ENCODE measurements at places on chromosomes 12 and 14.

- no peak for DNase-seq
These were observed 21.6 kb downstream of the PYM1 start for GRCh38 chr12:55906056-55906455.

DNA sequence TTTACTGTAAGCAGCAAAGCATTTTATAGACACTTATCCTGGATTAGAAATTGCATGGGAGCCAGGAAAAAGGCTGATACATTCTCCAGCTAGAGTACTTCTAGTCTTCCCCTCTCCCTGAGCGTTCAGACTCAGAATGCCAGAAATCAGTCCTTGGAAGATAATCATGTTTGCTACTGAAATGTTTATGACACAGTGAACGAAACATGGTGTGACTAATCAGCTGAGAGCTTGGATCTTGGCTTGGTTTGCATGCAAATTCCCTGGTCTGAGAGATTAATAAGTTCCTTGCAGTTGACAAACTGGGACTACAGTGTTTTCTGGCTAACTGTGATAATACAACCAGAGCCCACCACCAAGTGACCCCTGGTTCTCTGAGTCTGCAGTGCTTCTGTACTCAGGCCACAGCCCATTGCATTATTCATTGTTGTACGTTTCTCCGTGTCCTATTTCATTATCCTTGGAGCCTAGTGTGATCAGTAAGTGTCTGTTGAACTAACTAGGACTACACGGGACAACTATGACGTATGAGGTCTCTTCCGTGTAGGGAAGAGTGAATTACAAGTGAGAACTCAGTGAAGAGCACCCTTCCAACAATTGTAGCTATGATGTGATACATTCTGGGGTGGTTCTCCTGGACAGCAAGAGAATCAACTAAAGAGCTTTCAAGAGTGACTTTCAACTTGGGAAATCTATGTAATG is 34.6 kb upstream of the EVL start:
- no peak for DNase-seq

- DNase-seq, result no peak
These were observed 25.5 kb upstream of the DTX1 start for GRCh38 chr12:113030875-113031525.

DNA sequence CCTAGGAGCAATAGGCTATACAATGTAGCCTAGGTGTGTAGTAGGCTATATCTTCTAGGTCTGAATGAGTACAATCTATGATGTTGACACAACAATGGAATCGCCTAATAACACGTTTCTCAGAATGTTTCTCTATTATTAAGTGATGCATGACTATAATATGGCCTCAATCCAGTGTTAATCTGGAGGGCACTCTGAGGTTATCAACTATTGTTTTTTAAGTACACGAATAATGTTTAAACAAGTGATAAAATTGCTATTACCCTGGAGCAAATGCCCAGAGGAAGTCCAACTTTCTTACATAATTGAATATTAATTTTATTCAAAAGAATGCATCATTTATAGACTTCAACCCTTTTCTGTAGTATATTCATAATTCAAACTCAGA is 16.4 kb upstream of the CNIH1 start:
- DNase-seq, result no peak

- peak; percentile 6 for DNase-seq
These were observed 594 bp downstream of the ZCCHC8 start for GRCh38 chr12:122499991-122500684.

DNA sequence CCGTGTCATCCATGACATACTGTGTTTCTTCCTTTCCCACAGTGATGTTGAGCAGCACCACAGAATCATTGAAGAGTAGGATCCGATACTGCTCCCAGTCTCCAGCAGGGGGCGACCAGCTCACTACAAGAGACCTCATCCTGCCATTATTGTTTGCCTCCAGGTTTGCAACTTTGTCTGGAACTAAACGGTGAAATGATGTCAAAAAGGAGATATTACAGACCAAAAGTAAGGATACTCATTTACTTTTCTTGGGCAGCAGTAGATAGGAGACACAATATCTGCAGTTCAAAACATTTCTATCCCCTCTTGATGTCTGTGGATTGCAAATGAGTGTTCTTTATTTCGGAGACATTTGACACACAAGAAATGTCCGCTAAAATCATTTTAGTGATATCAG is 47.2 kb downstream of the PTPRB start:
- no peak for DNase-seq

DNA sequence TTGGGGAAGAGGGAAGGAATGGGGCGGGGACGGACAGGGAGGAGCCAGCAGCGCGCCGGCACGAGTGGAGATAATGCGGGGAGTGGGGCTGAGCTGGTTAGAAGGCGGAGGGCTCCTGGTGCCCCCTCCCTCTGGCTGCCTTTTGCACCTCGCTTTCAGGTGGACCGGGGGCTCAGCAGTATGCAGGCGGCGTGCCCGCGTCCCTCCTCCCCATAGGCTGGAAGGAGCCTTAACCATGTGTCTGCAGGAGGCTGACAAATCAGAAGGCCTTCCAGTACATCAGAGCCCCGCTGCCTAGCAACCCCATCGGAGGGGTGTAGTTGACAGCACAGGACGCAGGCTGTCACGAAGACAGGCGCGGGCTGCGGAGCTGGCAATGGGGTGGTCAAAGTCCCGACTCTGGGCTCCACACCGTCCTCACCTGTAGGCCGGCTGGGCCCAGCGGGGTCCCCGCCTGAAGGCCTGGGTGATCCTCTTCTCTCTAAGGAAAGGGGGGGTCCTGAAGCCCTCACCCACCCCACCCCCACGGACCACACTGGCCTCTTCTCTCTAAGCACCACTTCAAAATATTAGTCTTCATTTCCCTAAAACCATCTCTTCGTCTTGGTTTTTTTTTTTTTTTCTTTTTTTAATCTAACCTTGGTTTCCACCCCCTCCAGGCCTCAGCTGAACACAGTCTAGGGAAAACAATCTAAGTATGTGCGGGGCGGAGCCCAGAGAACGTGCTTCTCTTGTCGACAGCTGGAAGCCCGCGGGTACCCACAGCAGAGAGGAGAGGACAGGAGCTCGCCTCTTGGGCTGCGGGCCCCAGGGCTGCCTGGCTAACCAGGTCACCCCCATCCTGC is 44.5 kb downstream of the KDM2B start:
- no peak for DNase-seq

- no peak for DNase-seq
These were observed 9.8 kb upstream of the RARG start for GRCh38 chr12:53241623-53242412.

- no peak for DNase-seq
These were observed 19.8 kb downstream of the LEMD3 start for GRCh38 chr12:65189028-65189718.

- no peak for DNase-seq
These were observed 274.8 kb downstream of the SLC15A4 start for GRCh38 chr12:128548949-128549348.

GRCh38 chr14:70011708-70012107 is 132.5 kb downstream of the SMOC1 start:
- no peak for DNase-seq

DNA sequence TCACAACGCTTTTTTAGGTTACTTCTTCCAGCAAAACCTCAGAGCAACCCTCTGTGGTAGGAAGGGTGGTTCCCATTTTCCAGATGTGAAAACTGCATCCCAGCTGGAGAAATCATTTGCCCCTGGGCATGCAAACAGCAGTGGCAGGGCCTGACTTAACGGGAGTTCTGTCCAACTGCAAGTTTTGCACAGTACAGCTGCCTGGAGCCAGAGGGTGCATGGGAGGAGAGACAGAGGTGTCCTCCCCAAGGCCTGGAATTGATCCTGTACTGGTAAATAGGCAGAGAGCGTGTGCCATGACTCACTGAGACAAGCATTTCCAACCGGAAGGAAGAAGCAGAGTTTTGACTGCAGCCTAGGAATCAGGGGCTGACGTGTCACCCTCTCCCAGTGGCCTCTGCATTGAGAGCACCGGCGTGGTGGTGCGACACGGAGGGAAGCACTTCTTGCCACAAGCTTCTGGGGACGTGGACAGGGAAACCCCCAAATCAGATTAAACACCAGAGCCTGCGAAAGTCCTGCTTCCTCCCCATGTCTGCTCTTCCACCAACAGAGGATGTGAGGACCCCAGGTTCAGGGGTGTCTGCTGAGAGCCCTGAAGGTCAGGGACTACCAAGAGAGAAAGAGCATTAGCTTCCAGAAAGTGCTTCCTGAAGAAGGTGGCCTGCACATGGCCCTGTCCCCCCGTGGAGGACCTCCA is 19.0 kb upstream of the SERPINA4 start:
- DNase-seq, result no peak

GRCh38 chr12:105330283-105330930 is at the start of gene C12orf75:
Gene C12orf75, plus strand, starts transcription at chr12:105330691. Its CDS starts 201 bp downstream, at chr12:105330892.
- peak; percentile 31 for DNase-seq

DNA sequence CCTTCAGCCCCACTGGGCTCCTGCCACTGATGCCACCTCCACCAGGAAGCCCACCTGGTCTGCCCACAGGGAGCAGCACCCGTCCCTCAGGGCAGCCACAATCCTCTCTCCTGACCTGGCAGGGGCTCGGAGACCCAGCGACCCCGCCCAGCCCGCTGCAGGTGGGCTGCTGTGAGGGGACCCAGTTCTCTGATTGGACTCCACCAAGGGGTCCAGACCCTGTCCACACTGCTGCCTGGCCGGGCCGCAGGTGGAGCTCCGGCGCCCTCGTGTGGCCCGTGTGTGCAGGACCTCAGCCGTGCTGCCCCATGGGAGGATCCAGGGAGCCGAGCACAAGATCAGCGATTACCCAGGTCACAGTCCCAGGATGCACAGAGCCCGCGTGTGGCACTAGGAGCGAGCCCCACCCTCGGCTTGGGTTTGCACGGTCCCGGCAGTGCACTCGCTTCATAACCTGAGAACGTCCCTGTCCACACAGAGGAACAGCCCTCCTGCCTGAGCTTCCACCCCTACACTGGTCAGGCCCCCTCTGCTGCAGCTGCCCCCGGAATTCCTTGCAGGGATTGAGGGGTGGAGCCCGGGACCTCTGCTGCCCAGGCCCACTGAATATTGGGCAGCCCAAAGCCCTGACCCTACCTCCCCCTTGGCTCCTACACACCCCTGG is 35.4 kb upstream of the TMEM179 start:
- no peak for DNase-seq

- DNase-seq, result no peak
These were observed 648.1 kb upstream of the NOVA1 start for GRCh38 chr14:27245947-27246346.

DNA sequence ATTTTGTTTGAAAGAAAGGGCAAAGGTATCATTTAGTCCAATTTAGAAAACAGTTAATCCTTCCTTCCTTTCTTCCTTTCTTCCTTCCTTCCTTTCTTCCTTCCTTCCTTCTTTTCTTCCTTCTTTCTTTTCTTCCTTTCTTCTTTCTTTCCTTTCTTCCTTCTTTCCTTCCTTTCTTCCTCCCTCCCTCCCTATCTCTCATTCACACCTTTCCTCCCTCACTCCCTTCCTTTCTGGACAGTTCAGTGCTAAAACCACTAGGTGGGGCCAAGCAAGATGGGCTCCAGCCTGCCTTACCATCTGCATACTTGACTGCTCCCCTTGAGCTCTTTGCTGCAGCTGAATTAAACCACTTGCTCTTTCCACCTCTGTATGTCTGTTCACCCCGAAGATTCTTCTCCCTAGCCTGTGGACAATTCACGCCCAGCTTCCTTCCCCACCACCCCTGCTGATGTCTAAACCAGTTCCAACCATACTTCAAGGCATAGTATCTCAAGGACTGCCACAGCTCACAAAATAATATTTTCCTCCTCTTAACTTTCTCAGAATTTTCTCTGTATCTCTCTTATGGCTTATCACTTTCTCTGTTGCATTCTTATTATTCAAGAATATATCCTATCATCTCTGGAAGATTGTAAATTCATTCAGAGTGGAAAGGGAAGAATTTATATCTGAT is 78.0 kb downstream of the DBX2 start:
- DNase-seq, result no peak

- DNase-seq, result no peak
These were observed 121.1 kb downstream of the TGFB3 start for GRCh38 chr14:75860561-75861160.

DNA sequence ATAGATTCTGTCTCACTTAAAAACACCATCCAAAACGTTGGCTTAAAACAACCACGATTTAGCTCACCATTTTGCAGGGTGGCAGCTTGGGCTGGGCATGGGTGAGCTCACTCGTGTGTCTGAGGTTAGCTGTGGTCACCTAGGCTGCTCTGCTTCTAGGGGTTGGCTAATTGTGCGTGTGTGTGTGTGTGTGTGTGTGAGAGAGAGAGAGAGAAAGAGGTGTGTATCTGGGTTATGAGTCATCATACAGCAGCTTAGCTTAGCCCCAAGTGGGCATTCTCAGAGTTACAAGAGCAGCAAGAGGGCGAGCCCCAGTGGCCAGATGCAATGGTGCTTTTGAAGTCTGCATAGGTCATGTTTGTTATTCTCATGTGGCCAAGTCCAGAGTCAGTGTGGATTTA is 6.0 kb downstream of the FBXW8 start:
- no peak for DNase-seq

DNA sequence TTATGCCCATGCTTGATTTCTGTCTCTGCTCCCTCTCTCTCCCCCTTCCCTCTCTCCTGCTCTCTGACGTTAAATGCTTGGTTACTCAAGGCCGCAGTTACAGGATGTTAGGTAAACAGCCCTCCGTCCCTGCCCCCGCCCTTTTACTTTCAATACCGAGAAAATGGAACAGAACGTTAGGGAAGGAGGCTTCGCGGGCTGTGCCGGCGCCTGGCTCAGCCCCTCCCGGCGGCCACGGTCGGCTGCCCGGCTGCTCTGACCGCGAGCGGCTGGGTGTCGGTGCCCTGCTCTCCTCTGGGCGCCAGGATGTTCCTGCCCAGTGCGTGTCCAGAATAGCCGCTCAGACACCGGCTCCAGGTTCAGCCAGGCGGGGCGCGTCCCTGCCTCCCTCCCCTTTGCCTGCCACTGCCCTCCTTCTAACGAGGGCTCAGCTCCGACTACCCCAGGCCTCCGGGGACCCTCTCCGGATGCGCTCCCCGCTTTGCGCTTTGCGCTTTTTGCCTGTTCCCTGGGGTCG is 166.1 kb downstream of the ADCK1 start:
- no peak for DNase-seq

DNA sequence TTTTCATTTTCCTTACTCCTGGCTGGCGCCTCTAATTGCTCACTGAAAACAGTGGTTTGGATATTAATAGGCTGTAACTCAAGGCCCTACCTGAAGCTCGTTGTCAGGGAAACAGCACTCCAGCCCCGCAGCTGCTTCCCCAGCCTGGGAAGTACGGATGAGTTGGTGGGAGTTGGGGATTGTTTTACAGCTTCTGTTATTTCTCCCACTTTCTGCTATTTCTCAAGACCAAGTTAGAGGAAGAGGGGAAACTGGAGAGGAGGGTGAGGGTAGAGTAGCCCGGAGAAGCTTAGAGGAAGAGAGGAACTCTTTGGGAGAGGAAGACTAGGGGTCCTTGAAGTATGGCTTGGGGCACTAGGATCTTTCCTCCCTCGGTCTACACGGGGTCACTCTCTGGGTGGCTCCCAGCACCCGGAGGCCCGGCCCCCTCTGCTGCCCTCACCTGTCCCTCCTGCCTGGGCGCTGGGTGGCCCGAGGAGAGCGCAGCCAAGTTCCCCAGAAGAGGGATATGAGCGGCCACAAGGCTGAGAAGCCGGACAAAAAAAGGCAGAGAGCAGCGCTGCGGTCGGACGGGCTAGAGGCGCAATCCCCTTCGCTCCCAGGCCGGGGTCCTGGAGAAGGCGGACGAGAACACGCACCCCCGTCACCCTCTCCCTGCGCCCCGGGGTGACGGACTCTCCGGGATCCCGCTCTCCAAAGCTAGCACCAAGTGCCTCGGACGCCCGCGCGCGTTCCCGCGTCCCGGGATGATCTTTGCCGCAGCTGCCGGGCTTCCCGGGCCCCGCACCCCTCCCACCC is 671 bp downstream of the SPTB start:
- no peak for DNase-seq
